Dorsolateral prefrontal cortex (tissue), 122 donors: ENCODE measurements at places on chromosomes 2 and 18.

DNA sequence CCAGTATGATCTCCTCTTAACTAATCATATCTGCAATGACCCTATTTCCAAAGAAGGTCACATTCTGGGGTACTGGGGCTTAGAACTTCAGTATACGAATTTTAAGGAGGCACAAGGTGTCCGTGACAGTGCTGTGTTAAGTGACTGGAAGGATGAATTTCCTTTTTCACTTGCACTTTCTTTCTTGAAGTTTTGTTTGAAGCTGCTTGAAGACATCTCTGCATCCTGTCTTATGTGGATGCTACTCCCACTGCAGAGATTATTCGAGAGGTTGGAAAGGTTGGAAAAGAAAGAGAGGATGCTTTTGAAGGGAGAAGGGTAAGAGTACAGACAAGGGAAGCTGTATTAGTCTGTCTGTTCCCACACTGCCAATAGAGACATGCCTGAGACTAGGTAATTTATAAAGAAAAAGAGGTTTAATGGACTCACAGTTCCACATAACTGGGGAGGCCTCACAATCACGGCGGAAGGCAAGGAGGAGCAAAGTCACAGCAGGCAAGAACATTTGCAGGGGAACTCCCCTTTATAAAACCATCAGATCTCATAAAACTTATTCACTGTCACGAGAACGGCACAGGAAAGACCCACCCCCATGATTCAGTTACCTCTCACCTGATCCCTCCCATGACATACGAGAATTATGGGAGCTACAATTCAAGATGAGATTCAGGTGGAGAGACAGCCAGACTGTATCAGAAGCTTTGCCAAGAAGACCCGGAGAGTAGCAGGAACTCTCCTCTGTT lies 3.6 kb upstream of the RNF144A start:
- DNase-seq, result no peak

DNA sequence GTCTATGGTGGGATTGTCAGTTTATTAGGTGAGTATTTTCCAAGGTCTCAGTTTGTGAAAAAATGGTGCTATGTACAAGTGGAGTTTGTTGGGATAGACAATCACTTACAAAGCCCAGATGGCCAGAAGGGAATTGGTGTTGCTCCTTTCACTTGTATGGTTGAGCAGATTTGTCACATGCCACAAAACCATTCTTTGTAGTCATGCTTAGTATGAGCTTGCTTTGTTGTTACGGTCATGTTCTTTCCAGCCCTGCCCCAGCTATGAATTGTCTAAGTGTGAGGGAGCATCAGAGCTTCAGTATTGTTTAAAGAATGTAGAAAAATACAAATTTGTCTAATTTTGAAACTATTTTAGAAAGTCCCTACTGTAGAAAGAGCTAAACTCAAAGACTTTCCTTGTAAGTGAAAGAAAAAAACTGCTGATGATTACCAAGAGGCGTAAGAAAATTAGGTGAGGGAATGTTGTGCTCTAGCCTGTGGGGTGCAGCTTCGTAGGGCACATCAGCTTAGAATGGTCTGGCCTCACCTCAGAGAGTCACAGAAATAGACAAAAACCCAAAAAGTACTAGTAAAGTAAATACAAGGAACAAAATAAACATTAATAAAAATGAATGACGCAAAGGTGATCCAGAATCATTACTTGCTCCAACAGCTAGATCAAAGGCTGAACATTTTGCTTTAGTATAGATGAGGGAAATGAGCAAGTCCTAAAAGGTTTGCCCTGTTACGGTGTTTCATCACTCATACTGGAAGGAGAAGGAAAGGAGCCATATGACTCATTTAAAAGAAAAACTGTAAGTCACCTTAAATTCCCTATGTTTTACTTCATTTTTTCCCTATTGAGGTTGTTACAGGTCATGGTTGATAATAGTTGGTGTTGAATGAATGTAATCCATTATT lies 9.2 kb downstream of the TGIF1 start:
- DNase-seq, result no peak

DNA sequence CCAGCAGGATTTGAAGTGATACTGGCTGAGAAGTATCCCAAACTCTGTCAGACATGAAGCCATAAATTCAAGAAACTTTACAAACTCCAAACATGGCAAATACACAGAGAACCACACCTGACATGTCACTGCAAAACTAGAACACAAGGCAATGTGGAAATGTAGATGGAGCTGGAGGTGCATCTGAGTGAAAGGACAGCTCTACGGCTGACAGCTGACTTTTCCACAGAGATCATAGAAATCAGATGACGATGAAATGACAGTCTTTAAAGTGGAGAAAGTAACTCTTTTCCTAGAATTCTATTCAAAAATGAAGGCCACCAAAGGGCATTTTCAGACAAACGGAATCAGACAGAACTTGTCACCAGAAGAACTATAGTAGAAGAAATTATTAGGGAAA lies 97.5 kb downstream of the LDLRAD4 start:
- DNase-seq, result no peak

DNA sequence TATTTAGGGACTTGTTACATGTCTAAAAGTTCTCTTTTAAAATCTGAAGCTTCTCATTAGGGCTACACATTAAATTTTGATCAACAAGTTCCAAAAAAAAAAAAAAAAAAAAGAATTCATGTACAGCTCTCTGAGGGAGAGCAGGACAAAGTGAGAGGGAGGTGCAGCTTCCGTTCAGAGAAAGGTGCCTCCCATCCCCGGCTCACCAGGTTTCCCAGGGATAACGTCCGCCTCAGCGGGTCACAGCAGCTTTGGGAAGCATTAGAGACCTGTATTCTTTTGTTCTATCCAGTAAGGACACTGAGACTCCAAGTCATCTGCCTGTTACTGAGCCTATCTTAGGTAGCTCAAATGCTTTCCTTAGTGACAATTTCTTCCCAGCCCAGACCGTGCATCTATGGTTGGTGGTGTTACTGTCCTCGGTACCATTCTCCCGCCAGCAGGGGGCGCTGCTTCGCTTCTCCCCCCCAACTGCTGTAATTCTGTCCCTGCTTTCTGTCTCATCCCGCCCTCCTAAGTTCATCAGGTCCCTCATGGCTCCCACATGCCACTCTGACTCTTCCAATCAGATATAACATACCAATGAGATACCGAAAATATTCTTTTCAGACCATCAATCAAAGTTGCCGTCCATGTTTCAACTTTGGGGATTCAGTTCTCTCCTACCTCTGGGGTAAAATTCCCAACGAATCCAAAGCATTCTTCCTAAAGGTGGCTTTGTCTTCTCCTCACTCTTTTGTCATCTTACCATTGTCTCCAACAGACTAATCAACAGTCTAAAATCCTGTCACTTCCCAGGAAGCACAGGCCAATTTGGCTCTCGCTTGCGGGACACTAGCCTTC lies 466.5 kb downstream of the METTL4 start:
- DNase-seq, result no peak

GRCh38 chr2:124145982-124146381 lies 120.9 kb downstream of the CNTNAP5 start:
- no peak for DNase-seq

DNA sequence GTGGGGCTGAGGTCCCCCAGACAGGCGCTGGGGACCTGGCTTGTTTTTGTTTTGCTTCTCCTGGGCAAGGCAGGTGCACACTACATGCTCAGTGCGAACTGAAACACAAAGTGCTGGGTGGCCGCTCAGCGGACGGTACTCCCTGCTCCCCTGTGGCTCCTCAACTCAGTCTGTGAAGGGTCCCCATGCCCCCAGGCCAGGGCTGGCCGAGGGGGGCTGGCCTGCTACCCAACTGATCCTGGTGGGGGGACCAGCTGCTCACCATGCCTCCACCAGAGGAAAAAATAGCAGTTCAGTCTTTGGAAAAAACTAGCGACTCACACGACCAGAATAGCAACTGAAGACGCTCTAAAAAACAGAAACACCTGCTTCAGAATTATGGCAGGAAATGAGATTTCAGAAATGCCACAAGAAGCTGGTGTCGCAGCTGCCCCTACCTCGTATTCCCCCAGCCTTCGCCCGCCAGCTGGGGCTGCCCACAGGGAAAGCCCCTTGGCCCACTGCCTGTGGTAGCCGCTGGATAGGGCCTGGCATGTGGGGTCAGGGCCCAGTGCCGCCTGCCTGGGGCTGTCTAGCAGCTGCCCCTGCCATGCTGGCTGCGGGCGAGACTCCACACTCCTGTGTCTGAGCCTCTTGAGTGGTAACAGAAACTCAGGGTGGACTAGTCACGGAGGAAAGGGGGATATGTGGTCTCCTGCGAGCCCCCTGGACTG lies 43.7 kb downstream of the MEX3C start:
- no peak for DNase-seq

GRCh38 chr2:63796366-63796765 lies 45.3 kb upstream of the UGP2 start:
- DNase-seq, result no peak

- DNase-seq, result no peak
Measured at GRCh38 chr2:161046876-161047275, 113.4 kb upstream of the TANK start.

GRCh38 chr2:228731517-228731916 lies 539.6 kb downstream of the PID1 start:
- DNase-seq, result no peak

GRCh38 chr2:205763708-205764211 lies 81.5 kb downstream of the NRP2 start:
- peak; percentile 52 for DNase-seq
